ENCODE measurements at places on chromosomes 11 and 22. TPM values are rescaled to one million over a fixed set of nuclear protein-coding genes. Genes with fewer than 3 reads are reported as not detected.

Gene ZC3H12C
- total RNA-seq = 4.7 TPM

Gene SLC22A12
- total RNA-seq = not detected

Gene TSPAN32
- total RNA-seq = 5.9 TPM

Gene ZNF195
- 49.4 TPM for total RNA-seq

Gene F2
- 0.16 TPM for total RNA-seq

Gene HYLS1
- 3.6 TPM for total RNA-seq

Gene PATE4
- not detected for total RNA-seq

GRCh38 chr22:43253839-43254238, 66.9 kb upstream of the TTLL12 start:
- H3K36me3 ChIP-seq = no peaks in the 10 kb centered on the region
- DNase-seq = no peak
- no peaks in the 10 kb centered on the region for H3K4me1 ChIP-seq
- H3K27me3 ChIP-seq = peaks cover 17% of the 10 kb centered on the region

DNA sequence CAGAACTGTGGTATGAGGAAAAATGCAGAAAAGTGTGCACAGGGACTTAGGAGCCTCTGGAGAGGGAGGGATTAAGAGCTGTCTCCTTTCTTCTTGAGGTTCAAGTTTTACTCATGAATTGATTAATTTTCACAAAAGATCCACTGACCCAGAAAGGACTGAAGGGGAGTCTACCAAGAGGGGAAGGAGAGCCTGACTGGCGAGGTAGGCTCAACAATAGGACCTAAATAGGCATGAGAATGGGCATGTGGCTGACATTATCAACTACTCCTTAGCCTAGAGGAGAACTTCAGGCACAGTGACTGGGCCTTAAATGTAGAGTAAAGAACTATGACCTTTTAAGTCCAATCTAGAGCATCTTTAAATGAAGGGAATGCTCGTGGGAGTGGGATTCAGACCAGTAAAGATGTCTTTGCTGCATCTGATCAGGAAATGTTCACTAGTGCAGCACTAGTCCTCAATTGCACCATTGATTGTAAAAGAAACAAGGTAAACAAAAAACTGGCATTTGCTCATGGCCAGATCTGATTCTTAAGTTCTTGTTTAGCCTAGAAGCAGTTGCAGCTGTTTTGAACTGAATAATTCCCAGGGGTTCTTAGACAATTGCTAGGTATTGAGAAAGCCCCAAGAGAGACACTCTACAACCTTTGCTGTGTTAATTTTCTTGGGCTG, 135.6 kb downstream of the RAB38 start:
- no peaks in the 10 kb centered on the region for H3K27me3 ChIP-seq
- no peak for DNase-seq
- no peak overlapping the region for H3K4me3 ChIP-seq
- no peak overlapping the region for H3K27ac ChIP-seq
- no peaks in the 10 kb centered on the region for H3K4me1 ChIP-seq

GRCh38 chr11:65780770-65781151, at the start of gene AP5B1:
Gene AP5B1 (minus strand): TSS chr11:65780976. CDS start chr11:65780591, 385 bp downstream.
- H3K27me3 ChIP-seq = no peaks in the 10 kb centered on the region
- peak; percentile 82 for DNase-seq
- peak within 1 kb of the TSS; percentile 95 for H3K27ac ChIP-seq

DNA sequence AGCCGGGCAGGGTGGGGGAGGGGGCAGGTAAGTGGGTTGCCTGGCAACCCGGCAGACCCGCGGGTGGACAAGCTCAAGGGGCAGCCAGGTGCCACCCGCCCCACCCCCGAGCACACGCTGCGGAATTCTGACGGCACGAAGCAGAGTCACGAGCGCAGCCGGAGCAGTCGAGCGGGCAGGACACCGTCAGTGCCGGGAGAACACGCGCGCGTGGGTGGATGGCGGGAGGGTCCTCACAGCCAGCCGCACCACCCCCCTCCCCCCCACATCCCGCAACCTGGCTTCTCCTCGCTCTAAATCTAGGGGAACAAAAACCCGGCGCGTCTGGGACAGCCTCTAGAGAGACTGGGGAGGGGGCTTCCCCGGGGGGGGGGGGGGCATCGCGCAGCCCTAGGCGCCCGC, 133.1 kb upstream of the HSD17B12 start:
- peaks cover 11% of the 10 kb centered on the region for H3K27me3 ChIP-seq
- DNase-seq = no peak
- H3K4me1 ChIP-seq = peaks cover 16% of the 10 kb centered on the region
- H3K36me3 ChIP-seq = no peaks in the 10 kb centered on the region

GRCh38 chr11:67082071-67082791, 25.6 kb downstream of the RHOD start:
- peaks cover 20% of the 10 kb centered on the region for H3K4me1 ChIP-seq
- no peaks in the 10 kb centered on the region for H3K27me3 ChIP-seq
- DNase-seq = peak; percentile 44
- no peaks in the 10 kb centered on the region for H3K36me3 ChIP-seq
- H3K4me3 ChIP-seq = no peak overlapping the region
- H3K27ac ChIP-seq = no peak overlapping the region

DNA sequence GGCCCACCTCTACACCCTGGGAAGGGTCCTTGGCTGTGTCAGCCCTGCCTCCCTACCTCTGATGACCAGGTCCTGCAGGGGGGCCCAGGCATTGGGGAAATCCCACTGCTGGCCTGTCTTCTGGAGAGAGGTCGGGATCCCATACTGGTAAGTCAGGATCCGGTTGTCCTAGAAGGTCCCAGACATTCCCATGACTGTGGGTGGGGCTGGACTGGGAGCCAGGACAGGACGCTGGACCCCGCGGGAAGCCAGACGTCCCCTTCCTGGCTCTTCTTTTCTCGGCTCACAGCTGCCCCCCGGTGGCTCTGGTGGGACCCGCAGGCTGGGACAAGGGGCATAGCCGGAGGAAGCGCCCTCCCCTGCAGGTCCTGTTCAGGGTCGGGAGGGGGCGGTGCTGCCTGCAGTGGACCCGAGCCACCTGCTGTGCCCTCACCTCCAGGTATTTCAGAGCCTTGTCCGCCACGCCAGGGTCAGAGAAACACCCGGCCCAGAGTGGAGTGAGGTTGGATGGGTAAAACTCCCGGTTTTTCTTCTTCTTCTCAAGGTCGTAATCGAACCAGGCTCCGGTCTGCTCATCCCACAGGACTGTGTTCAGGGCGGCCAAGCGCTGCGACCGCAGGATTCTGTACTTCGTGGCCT, 20.0 kb downstream of the TREH start:
- no peak overlapping the region for H3K27ac ChIP-seq
- peaks cover 32% of the 10 kb centered on the region for H3K4me1 ChIP-seq
- no peaks in the 10 kb centered on the region for H3K27me3 ChIP-seq
- DNase-seq = peak; percentile 91
- no peak overlapping the region for H3K4me3 ChIP-seq
- peaks cover 5% of the 10 kb centered on the region for H3K36me3 ChIP-seq

DNA sequence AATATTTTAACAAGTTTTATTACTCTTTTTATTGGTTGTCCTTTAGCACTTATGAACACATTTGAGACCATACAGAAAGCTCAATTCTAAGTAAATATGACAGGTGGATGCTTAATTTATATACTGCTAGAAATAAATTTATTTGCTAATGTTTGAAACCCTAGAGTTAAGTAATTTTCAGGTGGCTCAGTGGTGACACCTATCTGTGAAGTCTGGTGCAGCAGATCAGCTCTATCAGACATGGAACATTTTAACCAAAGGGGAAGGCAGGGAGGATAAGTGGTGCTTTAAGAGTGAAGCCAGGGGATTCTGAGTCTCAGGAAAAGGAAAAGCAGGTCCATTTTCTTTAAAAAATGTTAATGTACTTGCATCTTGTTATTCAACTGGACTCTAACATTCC, 175.8 kb downstream of the DSCAML1 start:
- peaks cover 11% of the 10 kb centered on the region for H3K27me3 ChIP-seq
- H3K4me3 ChIP-seq = no peak overlapping the region
- H3K4me1 ChIP-seq = no peaks in the 10 kb centered on the region
- no peaks in the 10 kb centered on the region for H3K36me3 ChIP-seq
- peak; percentile 16 for DNase-seq

DNA sequence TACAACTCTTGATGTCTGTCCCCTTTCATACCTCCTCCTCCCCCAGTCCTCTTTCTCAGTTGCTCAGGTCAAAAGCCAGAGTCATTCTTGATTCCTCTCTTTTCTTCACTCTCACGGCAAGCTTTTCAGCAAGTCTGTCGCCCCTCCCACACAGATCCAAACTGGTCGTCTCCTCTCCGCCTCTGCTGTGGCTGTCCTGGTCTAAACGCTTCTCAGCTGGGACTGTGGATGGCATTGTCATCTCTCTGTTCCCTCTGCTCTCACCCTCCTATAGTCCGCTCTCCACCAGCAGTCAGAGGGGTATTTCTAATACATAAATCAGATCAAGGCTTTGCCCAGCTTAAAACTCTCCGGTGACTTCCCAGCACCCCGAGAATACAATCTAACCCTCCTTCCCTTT, 46.8 kb upstream of the SPATA19 start:
- no peaks in the 10 kb centered on the region for H3K27me3 ChIP-seq
- H3K4me3 ChIP-seq = no peak overlapping the region
- H3K36me3 ChIP-seq = no peaks in the 10 kb centered on the region
- no peak for DNase-seq
- no peak overlapping the region for H3K27ac ChIP-seq

GRCh38 chr11:130581646-130582045, 133.2 kb downstream of the ADAMTS15 start:
- H3K36me3 ChIP-seq = no peaks in the 10 kb centered on the region
- H3K27ac ChIP-seq = no peak overlapping the region
- DNase-seq = no peak
- no peaks in the 10 kb centered on the region for H3K4me1 ChIP-seq
- H3K4me3 ChIP-seq = no peak overlapping the region
- peaks cover 8% of the 10 kb centered on the region for H3K27me3 ChIP-seq
